Stimulated activated CD4-positive, alpha-beta T cell treated with anti-CD3 and anti-CD28 coated beads, Interleukin-12 subunit alpha, Interleukin-12 subunit beta, amount 100 ng/mL, for 48 hours (primary cell): ENCODE measurements at places on chromosomes 7 and 10.
A peak's percentile ranks its signal among the peaks of the same experiment; 100 is the strongest.

- no peak for DNase-seq
Observed at GRCh38 chr7:17976952-17977351, 36.7 kb upstream of the SNX13 start.

DNA sequence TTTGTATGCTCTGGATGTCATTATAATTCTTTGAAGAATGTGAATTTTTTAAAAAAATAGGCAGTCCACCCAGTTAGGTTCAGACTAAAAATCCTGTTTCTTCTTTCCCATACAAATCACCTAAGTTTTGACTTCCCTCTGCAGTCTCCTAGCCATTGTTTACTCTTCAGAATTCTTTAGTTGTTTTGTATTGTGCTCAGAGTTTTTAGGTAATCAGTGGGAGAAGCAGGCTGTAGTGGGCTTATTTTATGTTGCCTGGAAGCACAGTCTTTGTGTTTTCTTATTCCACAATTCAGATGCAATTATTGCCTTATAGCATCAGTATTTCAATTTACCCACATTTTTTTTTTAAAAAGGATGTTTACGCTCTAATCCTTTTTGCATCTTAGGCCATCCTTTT lies 94.9 kb downstream of the AKAP9 start:
- no peak for DNase-seq

DNA sequence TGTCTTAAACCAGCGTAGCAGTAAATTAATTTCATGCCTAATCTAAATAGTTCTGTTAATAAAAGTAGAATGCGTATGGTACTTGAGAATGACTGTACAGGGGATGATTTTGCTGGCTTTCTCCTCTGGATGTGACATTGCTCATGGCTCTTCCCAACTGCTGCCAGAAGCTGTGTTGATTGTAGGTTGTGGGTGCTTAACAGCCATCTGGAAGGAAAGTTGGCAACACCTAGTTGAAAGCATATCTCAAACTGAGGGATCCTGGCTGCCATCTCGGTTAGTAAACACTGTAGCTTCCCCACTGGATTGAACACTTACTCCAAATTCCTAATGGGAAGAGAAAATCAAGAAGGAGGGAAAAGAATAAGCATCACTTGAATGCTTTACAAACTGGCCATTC lies 130.9 kb downstream of the NXPH1 start:
- no peak for DNase-seq

DNA sequence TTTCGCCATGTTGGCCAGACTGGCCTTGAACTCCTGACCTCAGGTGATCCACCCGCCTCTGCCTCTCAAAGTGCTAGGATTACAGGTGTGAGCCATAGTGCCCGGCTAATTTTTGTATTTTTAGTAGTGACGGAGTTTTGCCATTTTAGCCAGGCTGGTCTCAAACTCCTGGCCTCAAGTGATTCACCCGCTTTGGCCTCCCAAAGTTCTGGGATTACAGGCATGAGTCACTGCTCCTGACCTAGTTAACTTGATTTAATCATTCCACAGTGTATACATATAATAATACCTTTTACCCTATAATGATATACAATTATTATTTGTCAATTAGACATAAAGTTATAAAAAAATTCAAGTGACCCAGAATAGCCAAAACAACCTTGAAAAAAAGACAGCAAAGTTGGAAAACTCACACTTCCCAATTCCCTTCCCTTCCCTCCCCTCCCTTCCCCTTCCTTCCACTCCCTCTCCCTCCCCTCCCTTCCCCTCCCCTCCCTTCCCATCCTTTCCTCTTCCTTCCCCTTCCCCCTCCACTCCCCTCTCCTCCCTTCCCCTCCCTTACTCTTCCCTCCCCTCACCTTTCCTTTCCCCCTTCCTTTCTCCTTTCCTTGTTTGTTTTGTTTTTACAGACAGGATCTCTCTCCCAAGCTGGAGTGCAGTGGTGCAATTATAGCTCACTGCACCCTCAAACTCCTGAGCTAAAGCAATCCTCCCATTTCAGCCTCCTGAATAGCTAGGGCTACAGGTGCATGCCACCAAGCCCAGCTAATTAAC lies 14.8 kb upstream of the ZMIZ2 start:
- DNase-seq = no peak

DNA sequence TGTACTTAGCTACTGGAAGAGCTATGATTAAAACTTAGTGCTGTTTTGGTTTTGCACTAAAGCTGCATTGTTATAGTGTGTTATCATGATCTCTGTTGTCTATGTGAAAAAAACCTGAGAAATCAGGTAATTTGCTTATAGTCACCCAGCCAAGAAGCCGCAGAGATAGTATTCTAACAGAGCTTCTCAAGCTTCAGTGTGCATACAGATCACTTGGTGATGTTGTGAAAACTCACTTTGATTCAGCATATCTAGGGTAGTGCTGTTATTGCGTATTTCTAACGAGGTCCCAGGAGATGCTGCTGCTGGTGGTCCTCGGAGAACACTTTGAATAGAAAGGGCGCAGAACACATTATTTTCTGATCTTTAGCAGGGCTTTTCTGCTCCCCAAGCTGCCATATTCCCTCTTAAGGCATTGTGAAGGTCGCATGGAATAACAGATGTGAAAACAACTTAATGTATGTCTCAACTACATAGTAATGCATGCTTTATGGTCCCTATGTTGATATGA lies 68.4 kb upstream of the PDCD4 start:
- DNase-seq = no peak

- DNase-seq = no peak
Observed at GRCh38 chr10:114482480-114483304, 78.4 kb upstream of the AFAP1L2 start.

DNA sequence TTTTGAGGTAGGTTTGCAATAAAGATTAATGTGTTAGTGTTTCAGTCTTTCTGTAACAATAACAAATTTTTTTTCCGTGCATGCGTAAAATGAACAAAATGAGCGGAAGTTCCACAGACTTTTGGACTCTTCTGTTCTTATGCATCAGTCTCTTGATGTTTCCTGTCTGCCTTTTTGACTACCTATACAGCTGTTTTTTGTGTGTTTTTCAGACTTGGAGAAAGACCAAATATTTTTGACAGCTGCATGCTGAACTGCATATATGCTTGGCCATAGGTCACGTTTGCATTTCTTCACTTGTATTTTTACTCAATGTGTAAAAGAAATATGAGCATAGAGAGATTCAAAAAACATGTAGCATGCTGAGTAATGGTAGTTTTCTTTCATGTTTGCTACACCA lies 119.3 kb downstream of the BBS9 start:
- no peak for DNase-seq

GRCh38 chr10:43906490-43906889 lies 257.8 kb upstream of the ZNF32 start:
- DNase-seq = no peak

- DNase-seq = no peak
Observed at GRCh38 chr10:101070098-101070497, 8.3 kb downstream of the KAZALD1 start.

GRCh38 chr10:6473430-6473829 lies 106.6 kb downstream of the PRKCQ start:
- DNase-seq = no peak

DNA sequence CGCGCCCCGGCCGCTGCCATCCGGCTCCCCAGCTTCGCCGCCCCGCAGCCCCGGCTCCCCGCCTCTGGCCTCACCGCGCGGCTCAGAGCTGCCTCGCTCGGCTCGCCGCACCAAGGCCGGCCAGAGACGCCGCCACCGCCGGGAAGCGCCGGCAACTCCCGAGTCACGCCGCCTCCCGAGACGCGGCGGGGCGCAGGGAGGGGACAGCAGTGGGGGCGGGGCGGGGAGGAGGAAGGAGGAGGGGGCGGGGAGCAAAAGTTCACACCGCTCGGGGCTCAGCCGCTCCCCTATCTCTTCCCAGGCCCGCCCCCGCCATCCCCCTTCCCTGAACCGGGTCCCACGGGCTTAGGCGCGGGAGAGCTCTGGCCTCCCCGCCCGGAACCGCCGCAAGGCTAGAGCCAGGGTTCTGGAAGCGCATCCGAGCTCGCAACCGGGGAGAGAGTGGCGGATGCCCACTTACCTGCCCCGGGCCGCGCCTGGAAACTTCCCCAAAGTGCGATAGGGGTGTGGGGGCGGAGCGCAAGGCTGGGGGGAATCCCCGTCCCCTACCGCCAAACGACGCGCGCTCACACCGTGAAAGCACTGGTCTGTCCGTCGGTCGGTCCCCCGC lies 1.0 kb downstream of the CHST15 start:
- DNase-seq = peak; percentile 8

GRCh38 chr7:106480616-106481031 lies 180.3 kb downstream of the CCDC71L start:
- DNase-seq = no peak
